Effector memory CD8-positive, alpha-beta T cell (primary cell): ENCODE measurements at places on chromosomes 3 and 15.

- DNase-seq, result no peak
These were observed 84.9 kb upstream of the POU1F1 start for GRCh38 chr3:87361271-87361670.

- no peak for DNase-seq
These were observed 31.8 kb downstream of the P3H2 start for GRCh38 chr3:190088890-190089289.

- DNase-seq, result no peak
These were observed 70.2 kb downstream of the FAM43A start for GRCh38 chr3:194755671-194756459.

- DNase-seq, result peak; percentile 48
These were observed 110.8 kb upstream of the ATP11B start for GRCh38 chr3:182682263-182683241.

DNA sequence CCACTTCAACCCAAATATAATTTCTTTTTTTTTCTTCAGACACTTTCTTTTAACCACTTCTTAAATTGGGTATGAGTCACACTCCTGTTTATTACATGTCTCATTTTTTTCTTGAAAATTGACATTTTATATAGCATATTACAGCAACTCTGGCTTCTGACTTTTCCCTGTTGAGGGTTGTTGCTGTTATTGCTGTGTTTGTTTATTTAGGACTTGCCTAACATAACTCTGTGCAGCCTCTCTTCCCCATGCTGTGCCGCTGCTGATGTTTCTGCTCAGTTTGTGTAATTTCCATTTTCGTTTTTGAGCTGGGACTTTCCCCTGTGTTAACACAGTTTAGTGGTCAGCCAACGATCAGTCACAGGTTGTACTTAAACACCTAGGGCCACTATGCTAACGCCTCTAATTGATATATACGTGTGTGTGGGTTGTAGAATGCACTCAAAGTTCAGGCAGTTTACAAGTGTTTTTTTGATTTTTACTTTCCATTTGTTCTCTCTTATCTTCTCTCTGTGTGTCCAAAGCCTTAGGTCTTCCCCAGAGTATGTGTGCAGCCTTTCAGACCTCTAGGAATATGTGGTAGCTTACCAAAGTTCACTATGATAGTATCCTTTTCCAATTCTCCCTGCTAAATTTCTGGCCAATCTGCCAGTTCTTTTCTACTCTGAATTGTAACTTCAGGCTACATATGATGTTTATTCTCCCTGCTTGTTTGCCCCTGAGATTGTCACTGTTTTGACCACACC lies 337.2 kb downstream of the ZBTB20 start:
- peak; percentile 19 for DNase-seq

DNA sequence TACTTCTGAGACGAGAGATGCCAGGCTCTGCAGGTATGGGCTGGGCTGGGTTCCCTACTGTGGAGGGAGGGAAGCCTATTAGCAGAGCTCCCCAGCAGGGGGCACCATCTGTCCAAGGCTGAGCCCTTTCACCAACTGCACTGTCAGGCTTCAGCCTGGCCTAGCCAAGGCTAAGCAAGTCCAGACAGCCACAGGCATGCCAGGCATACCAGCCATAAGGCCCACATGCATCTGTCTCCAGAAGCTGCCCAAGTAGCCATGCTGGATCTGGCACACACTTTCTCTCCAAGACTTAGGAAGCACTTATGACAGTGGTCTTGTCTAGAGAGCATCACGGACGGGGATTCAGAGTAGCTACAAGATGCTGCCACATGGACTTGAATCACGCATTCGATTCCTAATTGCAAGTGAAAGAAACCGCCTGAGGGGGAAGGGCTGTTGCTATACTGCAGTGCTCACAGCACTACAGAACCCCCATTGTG lies 28.3 kb downstream of the RUVBL1 start:
- DNase-seq, result peak; percentile 79

- DNase-seq, result peak; percentile 78
These were observed at the start of gene C3orf38 for GRCh38 chr3:88149509-88150362. Gene C3orf38 (plus strand): TSS chr3:88149959. CDS start chr3:88150053, 94 bp downstream.

GRCh38 chr15:68335251-68335650 lies 57.7 kb downstream of the FEM1B start:
- DNase-seq, result no peak
